ENCODE measurements at places on chromosomes 1 and 21.

DNA sequence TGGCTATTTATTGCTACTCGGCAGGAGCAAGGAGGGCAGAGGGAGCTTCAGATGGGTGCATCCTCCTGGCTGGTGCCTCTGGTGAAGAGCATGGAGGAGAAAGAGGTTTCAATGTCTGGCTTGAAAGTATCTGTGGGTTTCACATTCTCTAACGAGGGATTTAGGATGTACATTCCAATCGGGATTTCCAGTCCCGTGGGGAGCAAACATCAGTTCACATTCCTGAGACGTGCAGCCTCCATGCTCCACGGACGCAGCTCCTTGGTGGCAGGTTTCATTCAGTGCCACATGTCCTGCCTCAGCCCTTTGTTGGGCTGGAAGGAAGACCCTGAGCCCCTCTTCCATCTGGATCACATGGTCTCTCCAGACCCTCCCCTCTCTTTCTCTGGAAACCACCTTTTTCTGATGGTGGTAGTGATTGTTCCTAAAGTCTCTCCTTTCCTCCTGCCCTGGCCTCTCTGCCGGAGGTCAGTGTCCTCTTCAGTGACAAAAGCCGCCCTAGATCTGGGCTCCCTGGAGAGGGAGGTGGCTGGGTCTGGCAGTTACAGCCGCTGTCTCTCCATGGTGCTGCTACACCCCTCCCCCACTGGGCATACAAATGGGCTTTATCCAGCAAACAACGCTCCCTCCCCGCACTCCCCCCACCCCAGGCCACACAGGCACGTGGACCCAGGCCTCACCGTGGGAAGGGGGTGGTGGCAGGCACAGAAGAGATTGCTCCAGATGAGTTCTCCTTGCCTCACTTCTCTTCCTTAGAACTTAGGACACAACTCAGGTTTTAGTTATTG is 826 bp upstream of the CA14 start:
- no peaks in the 10 kb centered on the region for H3K36me3 ChIP-seq
- no peak overlapping the region for H3K27ac ChIP-seq
- DNase-seq, result no peak
- H3K4me1 ChIP-seq, result peaks cover 13% of the 10 kb centered on the region
- peaks cover 50% of the 10 kb centered on the region for H3K27me3 ChIP-seq
- no peak overlapping the region for H3K4me3 ChIP-seq

DNA sequence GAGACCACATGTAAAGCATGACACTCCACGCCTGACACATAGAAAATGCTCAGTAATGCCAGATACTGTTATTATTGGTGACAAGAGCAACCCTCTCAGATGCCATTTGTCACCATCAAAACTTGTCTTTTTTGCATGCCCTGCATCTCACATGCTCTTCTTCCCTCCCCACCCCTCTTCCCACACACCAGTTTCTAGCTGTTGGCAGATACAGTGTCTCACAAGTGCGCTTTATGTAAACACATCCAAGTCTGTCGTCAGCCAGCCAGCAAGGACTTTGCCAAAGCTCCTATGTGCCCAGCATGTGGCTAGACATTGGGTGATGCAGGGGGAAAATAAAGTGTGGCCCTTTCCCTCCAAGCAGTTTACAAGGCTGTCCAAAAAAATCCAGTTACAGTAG is 44.9 kb upstream of the EPHA8 start:
- H3K36me3 ChIP-seq, result peaks cover 25% of the 10 kb centered on the region
- no peak overlapping the region for H3K27ac ChIP-seq
- no peak overlapping the region for H3K4me3 ChIP-seq
- H3K4me1 ChIP-seq, result no peaks in the 10 kb centered on the region
- no peak for DNase-seq
- no peaks in the 10 kb centered on the region for H3K27me3 ChIP-seq

DNA sequence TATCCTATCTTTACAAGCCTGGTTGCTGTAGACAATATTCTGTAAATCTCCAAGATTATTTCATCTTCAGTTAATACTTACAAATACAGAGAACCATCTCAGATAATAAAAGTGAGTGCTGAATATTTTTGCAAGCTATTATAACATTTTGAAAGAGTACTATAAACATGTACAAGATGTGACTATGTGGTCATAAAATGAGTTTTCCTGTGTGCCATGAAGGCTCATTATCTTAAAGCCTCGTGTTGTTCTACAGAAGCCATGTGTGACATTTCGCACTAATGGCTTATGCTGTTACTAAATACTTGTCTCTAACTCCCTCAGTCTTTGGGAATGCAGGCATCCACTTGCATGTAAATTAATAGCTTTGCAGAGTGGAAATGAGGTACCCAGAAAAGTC is 48.3 kb downstream of the SAMSN1 start:
- no peak overlapping the region for H3K27ac ChIP-seq
- no peaks in the 10 kb centered on the region for H3K27me3 ChIP-seq
- DNase-seq, result no peak
- peaks cover 88% of the 10 kb centered on the region for H3K36me3 ChIP-seq
- no peak overlapping the region for H3K4me3 ChIP-seq
- H3K4me1 ChIP-seq, result peaks cover 7% of the 10 kb centered on the region

DNA sequence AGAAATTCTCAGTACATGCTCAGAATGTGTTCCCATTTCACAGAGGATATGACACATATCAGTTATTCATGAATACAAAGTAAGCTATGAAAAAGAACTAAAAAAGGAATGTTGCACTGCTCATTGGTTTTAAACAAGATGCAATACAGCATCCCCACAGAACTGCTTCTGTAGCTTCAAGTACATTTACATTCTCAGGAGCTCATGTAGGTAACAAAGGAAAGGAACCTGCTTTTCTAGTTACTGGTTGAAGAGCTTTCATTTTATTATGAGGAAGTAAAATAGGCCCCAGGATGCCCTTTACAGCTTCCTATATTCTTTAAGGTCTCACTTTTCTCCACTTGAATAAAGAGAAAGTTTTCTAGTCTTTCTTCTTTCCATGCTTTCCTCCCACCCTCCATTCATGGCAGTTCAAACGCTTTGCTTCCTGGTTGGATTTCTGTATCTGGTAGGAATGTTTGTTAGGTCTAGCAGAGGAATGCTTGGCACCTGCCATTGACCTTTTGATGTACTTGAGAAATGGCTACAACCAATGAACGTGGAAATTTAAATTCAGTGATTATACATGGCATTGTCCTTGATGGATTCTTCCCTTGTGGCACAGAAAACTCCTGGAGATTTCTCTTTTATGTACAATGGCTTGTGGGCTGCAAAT is 27.1 kb upstream of the KCNK2 start:
- H3K27ac ChIP-seq, result no peak overlapping the region
- no peak for DNase-seq
- no peaks in the 10 kb centered on the region for H3K36me3 ChIP-seq
- no peak overlapping the region for H3K4me3 ChIP-seq

DNA sequence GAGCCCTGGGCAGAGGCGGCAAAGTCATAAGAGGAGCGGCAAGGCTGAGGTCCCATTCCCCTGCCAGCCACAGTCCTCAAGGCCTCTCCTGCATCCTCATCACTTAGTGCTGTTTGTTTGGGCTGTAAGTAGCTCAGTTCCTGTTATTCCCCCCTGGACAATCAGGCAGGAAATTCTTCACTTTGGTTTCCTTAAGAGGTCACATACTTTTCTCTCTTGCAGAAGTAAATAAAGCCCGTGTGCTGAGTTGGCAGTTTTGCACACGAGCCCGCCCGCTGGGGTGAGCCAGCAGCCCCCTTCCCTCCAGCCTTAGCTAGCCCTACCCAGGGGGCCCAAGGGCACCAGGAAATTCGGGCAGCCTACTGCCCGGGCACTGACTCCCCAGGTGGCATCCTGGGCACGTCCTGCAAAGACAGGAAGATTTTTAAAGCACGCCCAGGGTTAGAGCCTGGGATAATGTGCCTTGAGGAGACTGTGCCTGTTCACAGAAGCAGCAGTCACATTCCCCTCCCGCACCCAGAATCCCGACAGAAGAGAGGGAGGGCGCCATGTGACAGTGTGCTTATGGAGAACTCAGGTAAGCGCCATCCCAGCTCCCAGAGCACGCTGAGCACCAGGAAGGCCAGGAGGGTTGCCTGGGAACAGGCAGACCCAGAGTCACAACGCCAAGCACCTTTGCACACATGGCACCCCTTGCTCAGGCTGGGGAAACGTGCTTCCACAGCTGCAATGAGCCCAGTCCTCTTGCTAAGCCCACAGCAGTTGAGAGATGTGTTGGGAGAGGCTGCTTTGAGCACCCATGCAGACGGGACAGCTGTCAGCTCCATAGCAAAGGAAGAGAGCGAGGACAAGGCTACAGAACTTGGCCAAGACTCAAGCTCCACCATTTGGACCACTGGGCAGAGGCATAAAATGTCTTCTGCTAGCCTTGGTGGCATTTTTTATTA is 144.5 kb upstream of the TMEM51 start:
- H3K27ac ChIP-seq, result no peak overlapping the region
- no peaks in the 10 kb centered on the region for H3K4me1 ChIP-seq
- no peak overlapping the region for H3K4me3 ChIP-seq
- H3K27me3 ChIP-seq, result no peaks in the 10 kb centered on the region

DNA sequence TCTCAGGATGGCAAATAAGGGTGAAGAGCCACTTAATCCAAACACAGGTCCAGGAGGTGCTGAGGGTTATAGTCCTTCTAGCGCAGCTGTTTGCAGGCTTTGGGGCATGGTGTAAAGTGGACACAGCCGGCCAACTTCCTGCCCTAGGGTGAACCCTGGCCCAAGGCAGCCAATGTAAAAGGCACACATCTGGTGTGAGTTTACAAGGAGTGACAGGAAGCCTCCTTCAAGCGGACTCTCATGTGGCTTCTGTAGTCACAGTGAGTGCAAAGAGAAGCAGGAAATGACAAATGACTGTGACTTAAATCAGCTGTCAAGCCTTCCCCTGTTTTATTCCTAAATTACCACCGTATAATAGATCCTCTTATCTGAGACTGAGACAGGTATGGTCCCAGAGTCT is 213.0 kb downstream of the CRB1 start:
- H3K27me3 ChIP-seq, result peaks cover 5% of the 10 kb centered on the region
- no peak overlapping the region for H3K27ac ChIP-seq
- no peak overlapping the region for H3K4me3 ChIP-seq
- H3K4me1 ChIP-seq, result peaks cover 16% of the 10 kb centered on the region

- DNase-seq, result no peak
- no peak overlapping the region for H3K27ac ChIP-seq
- H3K4me3 ChIP-seq, result no peak overlapping the region
- peaks cover 57% of the 10 kb centered on the region for H3K36me3 ChIP-seq
- peaks cover 33% of the 10 kb centered on the region for H3K4me1 ChIP-seq
Observed at GRCh38 chr21:34113842-34114241, 40.5 kb downstream of the MRPS6 start.

DNA sequence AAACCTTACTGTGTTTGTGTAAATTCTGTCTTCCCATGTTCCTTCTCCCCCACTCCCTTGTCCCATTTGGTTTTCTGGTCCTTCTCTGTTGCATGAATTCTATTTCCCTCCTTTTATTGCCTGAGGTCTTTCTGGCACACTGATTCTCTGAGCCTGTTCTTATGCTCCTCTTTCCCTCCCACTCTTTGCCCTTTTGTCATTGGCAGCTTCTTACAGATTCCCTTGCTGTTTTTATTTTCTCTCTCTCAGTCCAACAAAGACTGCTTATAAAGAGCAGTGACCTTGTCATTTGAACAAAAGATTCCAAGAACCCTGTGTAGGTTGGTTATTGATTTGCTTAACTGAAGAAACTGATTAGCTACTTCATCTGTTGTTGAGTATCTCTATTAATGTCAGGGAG is 49.7 kb downstream of the GPR52 start:
- no peaks in the 10 kb centered on the region for H3K27me3 ChIP-seq
- H3K4me3 ChIP-seq, result no peak overlapping the region
- no peak for DNase-seq
- H3K4me1 ChIP-seq, result no peaks in the 10 kb centered on the region

- H3K27me3 ChIP-seq, result no peaks in the 10 kb centered on the region
- no peak for DNase-seq
- peaks cover 11% of the 10 kb centered on the region for H3K4me1 ChIP-seq
- H3K36me3 ChIP-seq, result peaks cover 26% of the 10 kb centered on the region
Observed at GRCh38 chr1:229547542-229547941, 11.0 kb downstream of the ABCB10 start.

DNA sequence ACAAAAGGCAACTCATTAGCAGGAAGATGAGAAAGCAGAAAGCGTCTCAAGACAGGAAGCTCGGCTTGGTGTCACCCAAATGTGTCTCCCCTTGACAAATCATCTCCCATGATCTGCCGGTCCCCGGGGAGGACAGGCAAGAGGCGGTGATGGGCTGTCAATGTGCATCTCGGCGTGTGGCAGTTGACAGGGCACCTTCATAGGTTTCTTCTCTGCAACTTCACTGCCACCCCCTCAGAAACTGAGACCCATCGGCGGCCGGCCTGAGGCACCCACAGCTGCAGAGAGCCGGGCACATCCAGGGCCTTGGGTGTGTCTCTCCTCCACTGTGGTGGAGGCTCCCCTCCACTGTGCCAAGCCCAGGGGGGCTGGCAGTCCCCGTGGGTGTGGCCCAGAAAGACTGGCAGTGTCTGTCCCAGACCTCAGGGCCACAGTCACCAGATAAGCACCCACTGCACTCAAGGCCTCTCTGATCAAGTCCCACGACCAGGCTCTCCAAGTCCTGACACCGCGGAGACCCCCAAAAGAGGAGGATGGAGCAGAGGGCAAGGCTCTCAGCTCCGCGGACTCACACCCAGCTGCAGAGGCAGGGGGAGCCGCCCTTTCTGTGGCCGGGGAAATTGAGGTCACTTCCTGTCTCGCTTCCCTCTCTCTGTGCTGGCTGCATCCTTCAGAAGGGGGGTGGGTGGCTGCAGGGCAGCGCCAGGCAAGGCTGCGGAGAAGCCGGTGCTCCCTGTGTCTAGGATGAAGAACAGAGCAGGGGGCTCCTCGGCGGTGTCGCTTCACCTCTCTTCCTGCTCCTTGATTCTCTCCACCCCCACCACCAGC is 39.6 kb upstream of the LBR start:
- peak overlapping the region; percentile 89 for H3K4me3 ChIP-seq
- peaks cover 3% of the 10 kb centered on the region for H3K36me3 ChIP-seq
- H3K27me3 ChIP-seq, result no peaks in the 10 kb centered on the region
- peaks cover 68% of the 10 kb centered on the region for H3K4me1 ChIP-seq

DNA sequence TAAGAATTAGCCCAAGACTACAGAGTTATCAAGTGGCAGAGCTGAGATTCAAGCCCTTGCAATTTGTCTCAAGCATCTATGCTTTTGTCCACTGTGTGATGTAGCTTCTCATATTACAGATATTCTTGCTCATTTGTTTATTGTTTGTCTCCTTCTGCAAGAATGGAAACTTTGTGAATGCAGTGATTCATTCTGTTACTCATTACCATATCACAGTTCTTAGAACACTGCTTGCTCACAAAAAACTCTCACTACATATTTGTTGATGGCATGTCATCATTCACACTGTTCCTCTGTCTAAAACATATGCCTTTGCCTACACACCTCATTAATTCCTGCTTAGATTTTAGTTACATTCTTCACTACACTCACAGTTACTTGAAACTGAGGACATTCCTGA is 1198.9 kb downstream of the PLA2G4A start:
- no peak overlapping the region for H3K4me3 ChIP-seq
- no peaks in the 10 kb centered on the region for H3K27me3 ChIP-seq
- no peaks in the 10 kb centered on the region for H3K36me3 ChIP-seq
- DNase-seq, result no peak
- no peak overlapping the region for H3K27ac ChIP-seq

Data from activated CD4-positive, alpha-beta T cell treated with anti-CD3 and anti-CD28 coated beads, Interleukin-2, amount 10 ng/mL, durations not matched to agents 7 days and 5 days (primary cell).